CD4-positive, CD25-positive, alpha-beta regulatory T cell (primary cell): ENCODE measurements at places on chromosomes 11 and 22. TPM values are rescaled to one million over a fixed set of nuclear protein-coding genes. Genes with fewer than 3 reads are reported as not detected.

Gene MAPK11
- 0.30 TPM for polyA plus RNA-seq

Gene SYT12
- not detected for polyA plus RNA-seq

Gene WNT7B
- not detected for polyA plus RNA-seq

Gene POTEH
- not detected for polyA plus RNA-seq

Gene IGLL1
- polyA plus RNA-seq = not detected

- DNase-seq = no peak
Observed at GRCh38 chr11:119178166-119178680, 7.1 kb upstream of the NHERF4 start.

- no peak for DNase-seq
Observed at GRCh38 chr11:111044751-111045406, 200.6 kb upstream of the POU2AF2 start.

DNA sequence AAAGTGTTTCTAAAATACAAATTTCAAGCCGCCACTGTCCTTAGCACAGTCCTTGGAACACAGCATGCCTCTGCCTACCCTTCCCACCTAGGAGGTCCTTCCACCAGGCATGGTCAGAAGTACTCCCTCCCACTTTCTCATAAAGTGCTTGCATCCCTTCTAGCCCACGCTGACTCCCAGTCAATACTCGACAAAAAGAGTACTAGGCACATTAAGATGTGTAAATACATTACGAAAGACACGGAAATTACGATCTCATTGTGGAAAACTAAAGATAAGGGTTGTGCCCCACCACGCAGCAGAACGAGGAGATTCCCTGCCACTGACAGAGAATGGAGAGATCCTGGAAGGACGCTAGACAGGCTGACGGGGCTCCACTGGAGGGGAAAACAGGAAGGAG is 13.5 kb downstream of the CHKA start:
- DNase-seq = no peak

GRCh38 chr11:118275176-118275575 is 11.1 kb upstream of the MPZL2 start:
- DNase-seq = no peak

DNA sequence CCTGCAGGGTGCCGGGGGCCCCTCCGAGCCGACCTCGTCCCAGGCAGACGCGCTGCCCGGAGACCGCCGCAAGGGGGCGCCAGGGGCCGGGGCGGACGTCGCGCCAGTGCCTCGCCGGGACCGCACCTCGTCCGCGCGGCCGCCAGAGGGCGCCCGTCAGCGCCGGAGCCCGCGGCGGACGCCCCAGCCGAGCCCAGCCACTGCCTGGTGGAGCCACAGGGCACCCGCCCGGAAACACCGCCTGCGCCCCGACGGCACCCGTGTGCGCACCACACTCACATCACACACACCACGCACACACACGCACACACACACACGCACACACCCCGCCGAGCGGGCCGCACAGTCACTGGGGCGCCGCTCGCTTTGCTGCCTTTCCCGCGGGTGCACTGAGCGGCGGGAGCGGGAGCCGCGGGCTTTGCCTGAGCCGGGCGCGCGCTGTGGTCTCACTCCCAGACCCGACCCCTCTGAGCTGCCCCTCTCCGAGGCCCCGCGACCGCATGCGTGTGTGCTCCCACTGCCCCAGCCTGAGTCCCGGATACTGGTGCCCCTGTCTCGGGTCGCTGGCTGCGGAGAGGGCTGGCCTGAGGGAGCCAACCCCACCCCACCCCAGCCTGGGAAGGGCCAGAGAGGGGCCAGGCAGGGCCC is 449.3 kb downstream of the OPCML start:
- peak; percentile 7 for DNase-seq

GRCh38 chr11:20125927-20126326 is 34.3 kb downstream of the DBX1 start:
- DNase-seq = no peak
